ENCODE measurements at places on chromosomes 3 and 15.

GRCh38 chr15:54660356-54660755 is 536.4 kb downstream of the RSL24D1 start:
- no peaks in the 10 kb centered on the region for H3K36me3 ChIP-seq
- no peak for DNase-seq
- H3K27ac ChIP-seq: no peak overlapping the region
- H3K4me1 ChIP-seq: no peaks in the 10 kb centered on the region
- H3K27me3 ChIP-seq: no peaks in the 10 kb centered on the region
- H3K4me3 ChIP-seq: no peak overlapping the region

DNA sequence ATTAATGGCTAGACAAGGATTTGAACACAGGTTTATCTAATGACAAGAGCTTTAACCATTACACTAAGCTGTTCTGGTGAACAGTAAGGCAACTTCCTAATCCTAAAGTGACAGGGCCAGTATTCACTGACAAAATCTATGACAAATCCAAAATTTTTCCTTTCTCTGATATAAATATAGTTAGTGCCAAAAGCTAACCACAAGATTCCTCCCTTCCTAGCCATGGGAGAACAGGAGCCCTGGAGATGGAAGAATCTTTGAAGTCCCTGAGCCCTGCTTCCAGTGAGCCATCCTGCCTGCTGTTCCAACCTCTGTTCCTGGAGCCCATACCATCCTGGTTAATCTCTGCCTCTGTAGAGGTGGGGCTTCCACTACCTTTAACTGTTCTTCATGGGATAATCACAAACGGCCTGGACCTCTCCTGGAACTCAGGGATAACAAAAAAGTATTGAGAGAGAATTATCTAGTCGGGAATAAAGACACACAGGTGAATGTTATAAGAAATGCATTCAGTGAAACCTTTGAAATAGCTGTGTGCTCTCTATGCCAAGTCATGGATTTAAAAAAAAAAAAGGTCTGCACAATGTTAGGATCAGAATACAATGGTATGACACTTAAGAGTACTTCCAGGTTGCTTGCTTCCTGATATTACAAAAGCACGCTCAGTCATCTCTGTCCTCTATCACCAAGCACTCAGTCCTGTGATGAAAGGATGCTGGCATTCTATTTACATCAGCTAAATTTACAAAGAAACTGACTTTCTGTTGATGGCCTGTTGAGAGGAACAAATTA is 235.8 kb downstream of the SUCLG2 start:
- DNase-seq: peak; percentile 13
- no peaks in the 10 kb centered on the region for H3K36me3 ChIP-seq
- H3K27me3 ChIP-seq: no peaks in the 10 kb centered on the region
- H3K4me3 ChIP-seq: no peak overlapping the region

DNA sequence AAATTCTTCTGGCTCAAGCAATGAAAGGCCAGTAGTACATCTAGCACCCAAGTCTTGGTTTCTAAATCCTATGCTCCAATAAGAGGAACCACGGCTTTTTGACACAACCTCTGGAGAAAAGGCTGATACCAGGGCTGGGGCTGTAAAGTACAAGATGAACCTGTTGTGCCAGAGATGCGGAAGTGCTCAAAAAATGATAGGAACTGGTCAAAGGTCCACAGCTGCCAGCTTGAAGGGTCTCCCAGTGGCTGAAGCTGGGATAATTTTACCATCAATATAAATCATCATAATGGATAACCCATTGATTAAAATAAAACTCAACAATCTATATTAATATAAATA is 558 bp upstream of the NCEH1 start:
- no peaks in the 10 kb centered on the region for H3K27me3 ChIP-seq
- peak overlapping the region; percentile 82 for H3K4me3 ChIP-seq
- DNase-seq: no peak
- no peaks in the 10 kb centered on the region for H3K36me3 ChIP-seq

GRCh38 chr15:96052572-96053030 is 277.9 kb upstream of the NR2F2 start:
- peak overlapping the region; percentile 43 for H3K4me3 ChIP-seq
- DNase-seq: no peak
- no peaks in the 10 kb centered on the region for H3K36me3 ChIP-seq
- H3K4me1 ChIP-seq: peaks cover 20% of the 10 kb centered on the region

DNA sequence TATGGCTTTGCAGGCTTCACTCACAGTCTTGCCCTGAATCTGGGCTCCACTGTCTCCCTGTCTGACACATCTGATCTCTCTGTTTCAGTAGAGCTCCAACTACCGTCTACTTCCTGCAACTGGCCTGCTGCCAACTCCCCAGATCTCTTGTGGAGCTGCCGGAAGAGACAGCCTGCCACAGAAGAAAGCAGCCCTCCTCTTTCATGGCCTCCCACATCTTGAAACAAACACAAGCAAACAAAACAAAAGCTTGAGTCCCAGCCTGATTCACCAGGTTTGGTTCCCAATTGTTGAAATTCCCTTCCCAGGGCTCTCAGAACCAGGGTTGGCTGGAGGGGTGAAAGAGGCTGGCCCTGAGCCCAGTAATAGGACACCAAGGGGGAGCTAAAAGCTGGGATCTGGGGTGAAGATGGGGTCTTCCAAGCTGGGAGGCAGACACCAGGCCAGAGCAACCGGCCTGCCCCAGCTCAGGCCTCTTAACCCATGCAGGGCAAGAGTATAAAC is 55.3 kb upstream of the CA12 start:
- H3K36me3 ChIP-seq: no peaks in the 10 kb centered on the region
- no peak overlapping the region for H3K4me3 ChIP-seq
- no peaks in the 10 kb centered on the region for H3K27me3 ChIP-seq
- H3K27ac ChIP-seq: no peak overlapping the region
- peak; percentile 69 for DNase-seq
- peaks cover 15% of the 10 kb centered on the region for H3K4me1 ChIP-seq

GRCh38 chr3:2354702-2355101 is 256.0 kb downstream of the CNTN4 start:
- no peak overlapping the region for H3K4me3 ChIP-seq
- peak; percentile 2 for DNase-seq
- no peaks in the 10 kb centered on the region for H3K4me1 ChIP-seq
- no peak overlapping the region for H3K27ac ChIP-seq
- no peaks in the 10 kb centered on the region for H3K36me3 ChIP-seq

GRCh38 chr3:171661484-171661883 is 148.8 kb downstream of the PLD1 start:
- no peak overlapping the region for H3K4me3 ChIP-seq
- no peaks in the 10 kb centered on the region for H3K36me3 ChIP-seq
- H3K4me1 ChIP-seq: no peaks in the 10 kb centered on the region
- DNase-seq: no peak
- H3K27me3 ChIP-seq: no peaks in the 10 kb centered on the region
- H3K27ac ChIP-seq: no peak overlapping the region

- H3K4me1 ChIP-seq: peaks cover 19% of the 10 kb centered on the region
- H3K36me3 ChIP-seq: no peaks in the 10 kb centered on the region
- no peak overlapping the region for H3K27ac ChIP-seq
- H3K4me3 ChIP-seq: peak overlapping the region; percentile 38
- DNase-seq: no peak
These were observed 674 bp upstream of the MECOM start for GRCh38 chr3:169663951-169664820.

All from astrocyte (in vitro differentiated cells and primary cell).